Stimulated activated CD4-positive, alpha-beta T cell treated with anti-CD3 and anti-CD28 coated beads, TNF-alpha, amount 100 ng/mL, for 1 hour (primary cell): ENCODE measurements at places on chromosomes 5 and 9.

- DNase-seq = no peak
These were observed 45.9 kb downstream of the LARP1 start for GRCh38 chr5:154801083-154801482.

GRCh38 chr9:89731262-89732182 is 126.7 kb downstream of the GADD45G start:
- no peak for DNase-seq

GRCh38 chr9:137589441-137590122 is 730 bp downstream of the ZMYND19 start:
- DNase-seq = no peak

DNA sequence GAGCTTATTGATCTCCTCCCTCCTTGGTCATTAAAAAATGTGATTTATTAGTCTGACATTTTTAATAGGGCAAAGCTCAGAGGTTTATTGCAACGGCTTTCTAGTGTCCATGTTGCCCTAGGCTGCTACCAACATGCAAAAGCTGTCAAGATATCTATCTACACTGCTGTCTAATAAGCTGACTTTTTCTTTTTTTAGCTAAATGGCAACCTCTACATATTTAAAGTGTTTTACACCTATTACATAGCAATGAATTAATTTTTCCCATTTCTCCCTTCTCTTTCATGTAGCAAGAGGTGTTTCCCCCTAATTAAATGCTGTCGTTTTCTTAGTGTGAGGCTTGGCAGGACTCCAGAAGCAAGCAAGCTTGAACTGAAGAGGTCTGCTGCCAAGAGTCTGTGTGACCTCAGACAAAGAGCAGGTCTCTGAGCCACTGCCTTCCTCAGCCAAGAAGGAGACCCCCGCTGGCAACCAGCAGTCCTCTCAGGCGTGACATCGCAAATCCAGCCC is 79.4 kb downstream of the GAS1 start:
- DNase-seq = no peak

DNA sequence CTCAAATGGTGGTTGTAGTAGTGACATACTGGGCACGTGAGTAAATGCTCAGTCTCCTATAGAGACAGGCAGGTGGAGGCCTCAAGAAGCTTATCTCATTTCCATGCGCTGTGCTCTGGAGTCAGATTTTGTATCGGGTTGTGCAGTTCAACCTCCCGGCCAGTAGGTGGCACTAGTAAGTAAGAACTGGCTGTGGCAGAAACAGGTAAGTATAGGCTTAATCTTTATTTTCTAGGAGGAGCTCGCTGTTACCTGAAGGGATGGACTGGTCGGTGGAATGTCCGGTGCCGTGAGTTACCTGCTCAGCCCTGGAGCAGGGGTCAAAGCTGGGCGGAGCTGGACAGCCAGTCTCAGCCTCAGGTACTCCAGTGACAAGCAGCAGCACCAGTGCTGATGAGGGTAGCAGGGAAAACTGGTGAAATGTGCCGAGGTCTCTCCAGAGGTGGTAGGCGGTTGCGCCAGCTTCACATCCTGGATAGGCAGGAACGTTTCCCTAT is 880.1 kb upstream of the SEMA6A start:
- peak; percentile 12 for DNase-seq

- no peak for DNase-seq
These were observed 161.4 kb downstream of the CD180 start for GRCh38 chr5:67035098-67035740.
